ENCODE measurements at places on chromosomes 1 and 21.

DNA sequence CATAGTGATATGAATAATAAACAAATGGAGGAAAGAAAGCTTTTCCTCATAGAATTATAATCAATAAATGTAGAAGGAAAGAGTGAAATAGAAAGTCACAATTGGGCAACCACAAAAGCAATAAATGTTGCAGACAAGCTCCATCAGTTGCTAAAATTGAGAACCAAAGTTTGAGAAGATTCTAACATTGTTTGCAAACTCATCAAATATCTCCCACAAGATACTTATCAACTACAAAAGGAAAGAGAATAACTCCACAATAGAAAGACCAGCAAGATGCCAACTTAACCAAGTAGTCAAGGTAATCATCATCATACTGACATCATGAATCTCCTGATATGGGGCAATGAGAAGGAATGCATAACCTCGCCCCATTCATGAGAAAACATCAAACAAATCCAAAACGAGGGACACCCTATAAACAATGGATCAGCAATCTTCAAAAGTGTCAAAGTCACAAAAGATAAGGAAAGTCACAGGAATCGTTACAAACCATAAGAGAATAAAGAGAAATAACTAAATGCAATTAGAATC, 16.4 kb downstream of the EIF4G3 start:
- no peak for DNase-seq

DNA sequence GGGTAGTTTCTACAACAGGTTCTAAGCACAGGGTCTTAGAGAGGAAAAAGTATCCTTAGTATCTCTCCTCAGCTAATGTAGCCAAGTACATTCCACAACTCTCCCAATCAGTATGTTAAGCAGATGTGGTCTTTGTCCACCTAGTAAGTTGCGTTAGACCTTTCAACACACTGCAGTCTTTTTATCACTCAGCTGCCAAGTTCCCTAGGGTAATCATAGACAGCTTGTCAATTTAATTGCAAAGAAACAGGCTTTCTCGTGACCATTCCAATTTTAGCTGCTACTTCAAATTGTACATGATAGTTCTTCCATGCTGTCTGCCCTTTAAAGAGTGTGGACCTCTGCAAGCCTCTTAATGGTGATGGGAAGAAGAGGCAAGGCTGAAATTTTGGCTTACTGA, 211.8 kb upstream of the PKN2 start:
- DNase-seq, result no peak

- DNase-seq, result no peak
Measured at GRCh38 chr1:51535006-51535592, 16.0 kb upstream of the EPS15 start.

GRCh38 chr1:209585197-209585596, 1.7 kb downstream of the CAMK1G start:
- DNase-seq, result no peak

DNA sequence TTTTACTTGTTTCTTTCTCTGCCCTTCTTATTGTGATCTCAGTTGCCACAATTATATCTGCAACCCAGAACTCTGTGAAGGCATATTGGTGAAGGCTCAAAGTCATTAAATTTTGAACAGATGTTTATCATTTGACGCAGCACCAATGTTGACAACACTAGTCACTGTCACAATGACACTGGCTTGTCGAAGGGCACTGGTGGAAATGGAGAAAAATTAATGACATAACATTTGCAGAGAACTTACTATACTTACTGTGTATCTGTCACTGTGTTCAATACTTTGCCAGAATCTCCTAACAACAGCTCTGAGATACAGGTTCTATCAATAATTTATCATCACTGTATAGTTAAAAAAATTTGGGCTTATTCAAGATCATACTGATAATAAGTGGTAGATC, 1213.7 kb downstream of the NCAM2 start:
- DNase-seq, result no peak

DNA sequence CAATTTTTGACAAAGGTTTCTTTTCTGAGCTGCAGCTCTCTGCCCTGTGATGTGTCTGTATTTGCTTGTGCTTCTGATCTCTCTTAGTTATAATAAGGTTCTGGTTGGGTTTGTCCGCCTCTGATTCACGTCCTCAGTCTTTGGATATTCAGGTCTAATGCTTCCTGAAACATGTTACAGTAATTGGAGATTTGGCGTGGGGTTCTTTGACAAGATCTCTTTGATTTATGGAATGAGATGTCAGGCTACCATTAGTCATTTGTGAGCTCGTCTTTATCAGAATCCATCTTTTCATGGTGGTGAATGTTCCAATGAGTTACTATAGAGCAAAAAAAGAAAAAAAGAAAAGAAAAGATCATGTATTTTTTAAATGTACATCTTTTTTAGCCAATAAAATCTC, 62.5 kb downstream of the BACE2 start:
- DNase-seq, result no peak

GRCh38 chr1:183842795-183843144, 37.9 kb downstream of the RGL1 start:
- no peak for DNase-seq
